ENCODE measurements at places on chromosomes 6 and 20. TPM values are rescaled to one million over a fixed set of nuclear protein-coding genes. Genes with fewer than 3 reads are reported as not detected.

Gene WFDC10B
- total RNA-seq, result not detected

Gene SLC17A3
- 0.86 TPM for total RNA-seq

Gene SLC17A1
- not detected for total RNA-seq

Gene KCNQ2
- total RNA-seq, result 0.58 TPM

Gene TFEB
- total RNA-seq, result 6.8 TPM
